ENCODE measurements at places on chromosomes 4 and X.

DNA sequence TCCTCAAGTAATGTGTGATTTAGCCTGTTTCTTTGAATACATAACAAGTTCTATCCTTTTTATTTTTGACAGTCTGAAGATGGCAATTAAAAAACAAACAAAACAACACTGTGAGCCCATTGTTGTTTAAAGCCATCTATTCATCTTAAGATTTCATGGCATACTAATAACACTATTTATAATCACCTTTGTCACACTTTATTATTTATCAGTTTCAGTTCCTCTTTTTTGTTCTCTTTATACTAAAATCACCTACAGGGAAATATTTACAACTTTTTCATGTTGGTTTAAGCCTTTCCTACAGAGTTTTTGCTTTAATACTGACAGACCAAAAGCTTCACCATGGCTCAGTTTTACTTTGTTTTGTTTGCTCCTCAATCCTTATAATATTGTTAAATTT, 247.4 kb upstream of the CTSO start:
- DNase-seq, result no peak

DNA sequence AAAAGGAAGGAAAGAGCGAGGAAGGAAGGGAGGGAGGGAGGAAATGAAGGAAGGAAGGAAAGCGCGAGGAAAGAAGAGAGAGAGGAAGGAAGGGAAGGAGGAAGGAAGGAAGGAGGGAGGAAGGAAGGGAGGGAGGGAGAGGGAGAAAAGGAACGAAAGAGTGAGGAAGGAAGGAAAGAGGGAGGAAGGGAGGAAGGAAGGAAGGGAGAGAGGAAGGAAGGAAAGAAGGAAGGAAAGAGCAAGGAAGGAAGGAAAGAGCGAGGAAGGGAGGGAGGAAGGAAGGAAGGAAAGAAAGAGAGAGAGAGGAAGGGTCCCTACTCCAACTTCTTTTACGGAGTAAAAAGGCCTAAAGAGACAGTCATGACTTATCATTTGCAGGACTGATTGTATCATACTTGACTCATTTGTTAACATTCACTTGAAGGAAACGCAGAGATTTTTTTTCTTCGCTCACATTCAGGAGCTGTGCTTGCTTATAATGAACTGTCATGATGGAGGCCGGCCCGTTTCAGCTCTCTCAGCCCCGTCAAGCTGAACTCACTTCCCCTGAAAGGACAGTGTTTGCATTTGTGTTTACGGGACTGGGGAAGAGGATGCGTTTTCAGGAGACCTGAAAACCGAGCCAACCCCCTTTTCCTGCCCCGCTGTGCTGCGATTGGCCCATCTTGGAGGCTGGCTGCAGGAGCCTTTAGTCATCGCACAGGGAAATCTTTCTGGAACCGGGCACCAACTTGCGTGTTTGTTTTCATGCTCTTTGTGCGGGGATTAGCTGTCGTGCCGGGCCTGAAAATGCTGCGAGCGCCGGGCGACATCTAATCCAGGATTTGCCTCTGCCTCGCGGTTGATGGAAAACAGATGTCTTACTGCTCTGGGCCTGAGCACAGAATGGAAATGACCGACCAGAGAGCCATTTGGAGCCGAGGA, 17.8 kb downstream of the TRIM2 start:
- peak; percentile 90 for DNase-seq

DNA sequence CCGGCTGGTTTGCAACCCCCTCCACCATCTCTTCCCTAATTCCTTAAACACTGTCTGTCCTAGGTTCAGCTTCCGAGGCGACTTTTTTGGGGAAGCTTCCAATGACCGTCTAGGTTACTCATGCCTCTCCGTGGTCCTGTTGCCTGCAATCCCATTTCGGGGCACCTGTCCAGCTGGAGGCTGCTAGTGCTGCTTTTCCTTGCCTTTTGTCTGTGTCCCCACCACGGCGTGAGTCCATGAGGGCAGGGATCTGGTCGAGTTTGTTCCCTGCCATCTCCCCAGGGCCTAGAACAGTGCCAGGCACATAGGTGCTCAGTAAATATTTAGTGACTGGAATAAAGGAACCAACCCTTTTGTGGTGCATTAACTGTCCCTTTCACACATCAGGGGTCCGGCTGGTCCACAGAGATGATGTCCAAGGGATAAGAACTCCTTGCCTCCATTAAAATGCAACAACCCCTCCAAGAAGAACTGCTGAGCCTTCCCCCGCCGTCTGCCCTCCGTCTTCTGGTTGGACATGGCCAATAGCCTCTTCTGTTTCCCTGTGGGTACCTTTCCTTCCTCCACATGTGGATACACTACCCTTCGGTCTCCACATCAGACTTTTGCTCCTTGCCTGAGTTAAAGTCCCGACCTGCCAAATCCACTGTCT, 5.7 kb upstream of the SORCS2 start:
- no peak for DNase-seq

DNA sequence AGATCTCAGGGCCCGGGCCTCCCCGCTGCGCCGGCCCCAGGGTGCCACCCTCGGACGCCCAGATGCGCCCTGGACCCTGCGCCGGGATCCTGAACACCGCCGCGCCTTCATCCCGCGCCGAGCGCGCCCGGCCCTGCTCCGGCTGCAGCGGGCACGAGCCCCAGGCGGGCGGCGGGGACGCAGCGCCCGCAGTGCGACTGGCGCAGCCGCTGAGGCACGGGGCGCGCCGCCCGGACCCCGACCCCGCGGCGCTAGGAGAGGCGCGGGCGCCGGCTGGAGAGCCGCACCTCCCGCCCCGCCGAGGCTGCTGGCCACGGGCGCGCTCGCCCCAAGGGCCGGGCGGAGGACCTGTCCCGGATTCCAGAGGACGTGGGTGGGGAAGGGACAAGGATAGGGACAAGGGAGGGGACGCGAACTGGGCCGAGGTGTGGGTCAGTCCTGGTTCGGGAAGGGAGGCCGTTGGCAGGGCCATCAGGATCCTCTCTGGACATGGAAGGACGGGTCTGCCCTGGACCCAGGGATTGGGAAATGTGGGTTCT, 1.1 kb downstream of the ZFYVE28 start:
- peak; percentile 10 for DNase-seq

- DNase-seq, result peak; percentile 65
Observed at GRCh38 chr4:7782783-7783182, 156.9 kb downstream of the AFAP1 start.

- peak; percentile 39 for DNase-seq
Observed at GRCh38 chr4:164383358-164384220, 370.3 kb upstream of the SMIM31 start.

DNA sequence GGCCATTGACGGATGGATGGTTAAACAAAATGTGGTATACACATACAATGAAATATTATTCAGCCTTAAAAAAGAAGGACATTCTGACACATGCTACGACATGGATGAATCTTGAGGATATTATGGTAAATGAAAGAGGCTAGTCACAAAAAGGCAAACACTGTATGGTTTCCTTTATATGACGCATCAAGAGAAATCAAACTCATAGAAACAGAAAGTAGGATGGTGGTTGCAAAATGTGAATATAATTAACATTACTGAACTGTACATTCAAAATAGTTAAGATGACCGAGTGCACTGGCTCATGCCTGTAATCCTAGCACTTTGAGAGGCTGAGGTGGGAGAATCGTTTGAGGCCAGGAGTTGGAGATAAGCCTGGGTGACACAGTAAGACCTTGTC, 9.5 kb upstream of the CASK start:
- DNase-seq, result no peak

DNA sequence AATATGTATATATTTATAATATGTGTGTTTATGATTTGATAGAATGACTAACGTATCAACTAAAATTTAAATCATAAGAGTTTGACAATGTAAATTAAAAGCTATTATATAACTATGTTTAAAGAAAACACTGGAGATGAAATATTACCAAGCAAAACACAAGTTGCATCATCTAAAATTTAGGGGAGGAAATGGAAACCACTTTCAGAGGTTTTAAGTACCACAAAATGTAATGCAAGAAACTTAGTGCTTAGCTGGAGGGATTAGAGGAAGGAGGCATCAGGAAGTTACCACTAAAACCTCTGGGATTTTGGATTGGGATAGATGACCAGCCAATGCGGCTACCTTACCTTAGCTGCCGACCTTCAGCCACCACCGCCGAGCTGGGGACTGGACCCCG, 1192.1 kb upstream of the PRKX start:
- DNase-seq, result no peak

DNA sequence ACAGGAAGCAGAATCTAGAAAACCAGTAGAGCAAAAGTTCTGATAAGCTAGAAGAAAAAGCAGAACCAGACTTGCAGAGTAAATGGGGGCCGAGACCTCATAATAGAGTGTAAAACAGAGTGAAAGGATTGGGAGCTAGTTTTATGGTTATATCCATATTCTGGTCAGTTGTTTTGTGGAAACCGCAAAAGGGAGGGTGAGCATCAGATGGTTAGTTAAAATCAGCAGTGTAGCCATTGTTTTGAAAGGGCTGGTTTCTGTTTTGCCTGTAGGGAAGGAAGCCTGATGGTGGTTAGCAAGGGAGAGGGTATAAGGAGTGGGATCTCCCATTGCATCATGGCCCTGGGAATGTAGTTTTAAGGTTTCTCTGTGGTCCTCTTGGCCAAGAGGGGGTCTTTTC, 17.2 kb upstream of the CCNI start:
- peak; percentile 32 for DNase-seq

GRCh38 chr4:17476853-17477252, 35.0 kb downstream of the QDPR start:
- no peak for DNase-seq

DNA sequence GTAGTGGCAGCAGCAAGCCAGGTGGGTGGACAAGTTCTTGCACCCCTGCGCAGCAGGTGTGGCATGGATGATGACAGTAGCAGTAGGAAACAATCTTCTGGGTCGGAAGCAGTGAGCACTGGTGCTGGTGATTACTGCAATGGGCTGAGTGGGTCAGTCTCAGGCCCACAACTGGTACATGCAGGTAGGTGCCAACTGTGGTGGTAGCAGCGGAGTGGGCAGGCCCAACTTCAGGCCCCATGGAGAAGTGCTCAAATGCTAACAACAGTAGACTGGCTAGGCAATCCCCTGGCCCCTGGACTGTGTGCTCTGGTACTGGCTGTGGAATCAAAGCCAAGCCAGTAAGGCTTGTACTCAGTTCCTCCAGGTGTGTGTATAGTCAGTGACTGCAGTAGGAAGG, 413.7 kb downstream of the PDGFC start:
- no peak for DNase-seq

- DNase-seq, result no peak
Observed at GRCh38 chr4:81758574-81759264, 287.0 kb upstream of the RASGEF1B start.

DNA sequence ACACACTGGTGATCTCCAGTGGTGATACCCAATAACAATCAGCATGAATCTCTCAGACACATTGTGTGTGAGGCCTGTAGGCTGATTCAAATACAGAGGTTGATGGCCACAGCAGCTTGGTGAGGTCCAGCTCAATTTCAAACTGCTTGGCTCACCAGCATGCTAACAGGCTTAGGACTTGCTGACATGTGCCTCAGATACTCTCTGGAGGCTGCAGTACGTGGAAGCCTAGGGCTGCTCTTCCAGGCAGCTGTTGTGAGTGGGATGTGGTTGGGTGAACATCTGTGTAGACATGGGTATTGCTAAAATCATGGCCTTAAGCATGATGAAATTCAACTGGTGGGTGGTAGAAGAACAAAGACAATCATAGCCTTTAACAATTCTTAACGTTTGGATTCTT, 4.3 kb downstream of the CXCL9 start:
- DNase-seq, result no peak

DNA sequence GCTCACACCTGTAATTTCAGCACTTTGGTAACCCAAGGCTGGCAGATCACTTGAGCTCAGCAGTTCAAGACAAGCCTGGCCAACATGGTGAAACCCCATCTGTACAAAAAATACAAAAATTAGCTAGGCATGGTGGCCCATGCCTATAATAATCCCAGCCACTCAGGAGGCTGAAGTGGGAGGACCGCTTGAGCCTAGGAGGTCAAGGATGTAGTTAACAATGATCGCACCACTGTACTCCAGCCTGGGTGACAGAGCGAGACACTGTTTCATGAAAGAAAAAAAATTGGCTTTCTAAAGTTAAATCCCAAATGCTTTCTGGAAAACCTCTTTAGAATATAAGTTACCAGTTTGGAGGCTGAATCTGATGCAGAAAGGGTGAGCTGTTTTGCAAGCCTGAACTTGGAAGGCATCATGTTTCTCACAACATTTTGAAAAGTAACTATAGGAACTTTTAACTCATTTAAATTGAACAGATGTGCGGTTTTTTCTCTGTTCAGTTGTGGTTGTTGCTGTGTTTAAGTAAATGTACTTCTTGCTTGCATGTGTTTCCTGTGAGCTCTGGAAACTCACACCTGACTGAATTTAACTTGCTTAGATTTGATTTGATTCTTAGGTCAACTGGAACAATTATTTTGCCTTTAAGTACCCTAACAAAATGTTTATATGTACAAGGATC, 39.8 kb upstream of the TMEM131L start:
- peak; percentile 41 for DNase-seq

DNA sequence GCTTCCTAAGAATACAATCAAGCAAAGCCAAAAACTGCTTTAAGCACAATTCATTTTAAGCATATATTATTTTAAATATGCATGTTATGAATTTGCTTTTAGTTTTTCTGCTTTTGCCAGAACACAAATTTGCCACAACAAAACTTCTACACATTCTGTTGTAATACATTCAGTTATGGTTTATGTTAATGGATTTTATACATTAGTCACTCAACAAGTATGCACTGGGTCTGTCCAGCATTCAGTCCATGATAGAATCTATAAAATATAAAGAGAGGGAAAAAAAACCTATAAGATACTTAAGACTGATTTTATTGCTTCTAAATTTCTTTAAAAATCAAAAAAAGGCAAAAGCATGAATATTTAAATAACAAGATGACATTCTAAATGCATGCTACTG, 22.2 kb downstream of the IQCM start:
- DNase-seq, result peak; percentile 29

- DNase-seq, result no peak
Observed at GRCh38 chr4:100278567-100278966, 88.3 kb upstream of the DDIT4L start.

GRCh38 chr4:25021216-25021615, 9.5 kb downstream of the LGI2 start:
- DNase-seq, result peak; percentile 26

All from iris pigment epithelial cell (primary cell).